Effector memory CD4-positive, alpha-beta T cell (primary cell): ENCODE measurements at places on chromosomes 6 and 20.

DNA sequence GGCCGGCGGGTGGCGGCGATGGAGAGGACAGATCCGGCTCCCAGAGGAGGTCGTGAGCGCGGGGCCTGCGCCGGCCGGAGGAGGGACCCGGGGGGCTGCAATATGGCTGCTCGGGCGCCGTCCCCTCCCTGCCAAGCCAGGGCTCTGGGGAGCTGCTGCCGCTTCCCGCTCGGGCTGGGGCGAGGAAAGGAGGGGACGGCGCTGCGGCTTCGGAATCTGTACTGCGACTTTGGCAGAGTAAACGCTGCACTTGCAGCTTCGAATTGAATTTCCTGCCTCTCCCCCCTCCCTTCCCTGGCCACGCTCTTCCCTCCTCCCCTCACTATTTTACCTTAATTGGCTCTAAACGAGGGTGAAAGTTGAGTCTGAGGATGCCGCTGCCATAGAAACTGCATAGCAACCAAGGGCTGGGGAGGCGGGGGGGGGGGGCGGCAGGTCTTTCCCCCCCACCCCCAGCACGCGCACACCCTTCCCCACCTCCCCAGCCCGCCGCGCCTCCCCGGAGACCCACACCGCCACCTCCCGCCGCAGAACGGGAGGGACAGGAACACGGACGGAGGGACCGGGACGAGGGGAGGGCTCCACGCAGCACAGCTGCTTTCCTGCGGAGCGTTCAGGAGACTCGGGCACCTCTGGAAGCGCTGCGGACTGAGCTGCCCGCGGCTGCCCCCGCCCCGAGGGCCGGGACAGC, 93.9 kb downstream of the RNASET2 start:
- no peak for DNase-seq

DNA sequence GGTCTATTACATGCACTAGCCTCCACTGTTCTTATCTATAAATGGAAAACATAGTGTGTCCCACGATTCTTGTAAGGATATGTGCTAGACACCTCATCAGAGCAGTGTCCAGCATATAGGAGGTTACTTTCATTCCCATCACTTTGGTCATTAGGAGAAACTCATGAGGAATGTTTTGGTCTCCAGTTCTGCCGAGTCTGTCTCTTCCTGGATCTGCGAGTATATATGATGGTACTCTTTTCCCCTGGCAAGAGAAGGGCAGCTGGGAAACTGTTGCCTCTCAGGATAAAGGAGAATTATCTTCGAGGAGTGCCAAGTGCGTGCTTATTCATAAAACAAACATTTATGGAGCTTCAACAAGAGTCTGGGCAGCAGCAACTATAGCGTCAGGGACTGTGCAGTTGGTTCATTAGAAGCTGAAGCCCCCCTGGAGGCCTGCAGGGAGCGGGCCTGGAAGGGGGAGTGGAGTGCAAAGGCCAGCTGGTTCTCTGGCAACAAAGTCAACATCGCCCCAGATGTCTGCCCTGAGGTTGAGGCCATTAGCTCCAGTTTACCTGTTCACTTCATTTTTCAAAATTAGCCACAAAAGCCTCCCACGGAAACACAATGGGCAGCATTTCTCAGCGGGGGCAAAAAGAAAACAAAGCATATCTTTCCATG, 811.9 kb downstream of the MAFB start:
- DNase-seq, result no peak

- no peak for DNase-seq
These were observed 2.9 kb upstream of the PRSS35 start for GRCh38 chr6:83509441-83509840.

- DNase-seq, result no peak
These were observed 49.8 kb upstream of the FANCE start for GRCh38 chr6:35402136-35402855.

DNA sequence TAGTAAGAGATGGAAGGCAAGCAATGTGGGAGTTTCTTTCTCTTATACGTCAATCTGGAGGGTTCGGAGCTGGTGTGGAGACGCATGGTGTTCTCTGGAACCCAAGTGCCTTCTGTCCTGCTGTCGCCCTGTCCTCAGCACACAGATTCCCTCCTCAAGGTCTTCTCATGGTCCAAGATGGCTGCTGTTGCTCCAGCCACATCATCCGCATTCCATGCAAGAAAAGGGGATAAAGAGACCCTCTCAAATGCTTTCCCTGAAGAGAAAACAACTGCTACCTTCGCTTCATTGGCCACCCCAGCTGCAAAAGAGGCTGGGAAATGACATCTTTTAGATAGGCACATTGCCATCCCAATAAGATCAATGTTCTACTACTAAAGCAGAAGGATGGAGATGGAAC, 151.2 kb downstream of the ANKRD60 start:
- DNase-seq, result no peak

DNA sequence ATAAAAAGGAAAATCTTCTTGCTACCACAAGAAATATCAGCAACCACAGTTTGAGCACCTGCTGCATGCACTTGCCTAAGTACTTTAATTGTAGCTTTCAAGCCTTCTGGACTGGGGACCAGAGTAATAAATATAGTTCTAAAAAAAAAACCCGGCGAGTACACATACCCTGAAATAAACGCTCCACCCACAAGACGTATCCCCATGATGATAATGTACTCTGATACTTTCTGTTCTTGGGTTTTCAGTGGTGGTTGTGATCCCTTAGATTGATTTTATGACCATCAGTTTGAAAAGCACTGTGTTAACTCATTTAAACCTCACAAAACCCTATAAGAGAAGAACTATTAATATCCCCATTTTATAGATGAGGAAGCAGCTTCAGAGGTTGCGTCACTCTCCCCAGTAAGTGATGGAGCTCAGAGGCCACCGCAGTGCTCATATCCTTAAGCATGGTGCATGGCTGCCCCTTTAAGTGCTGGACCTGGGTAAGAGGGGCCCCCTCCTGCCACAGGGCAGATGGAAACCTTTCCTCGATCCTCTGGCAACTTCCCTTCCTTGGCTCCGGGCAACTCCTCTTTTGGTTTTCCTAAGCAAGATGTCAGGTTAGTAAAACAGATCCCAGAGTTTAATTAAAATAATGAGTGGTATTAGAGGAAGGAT, 67.3 kb downstream of the KCNB1 start:
- DNase-seq, result no peak

DNA sequence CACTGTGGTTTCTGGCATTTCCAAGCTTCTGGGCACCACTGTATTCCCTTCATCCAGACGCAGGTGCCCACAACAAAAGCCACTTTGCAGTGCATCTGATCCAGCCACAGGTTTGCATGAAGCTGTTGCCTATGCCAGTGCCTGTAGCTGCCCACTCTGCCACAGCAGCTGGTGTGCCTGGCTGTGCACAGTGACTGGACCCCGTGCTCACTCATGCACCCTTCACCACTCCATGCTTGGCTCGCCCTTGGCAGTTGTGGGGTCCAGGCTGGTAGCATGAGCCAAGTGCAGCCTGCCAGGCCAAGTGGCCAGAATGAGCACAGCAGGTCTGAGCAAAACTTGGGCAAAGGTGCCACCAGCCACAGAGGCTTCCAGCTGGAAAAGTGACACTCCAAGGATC, 42.7 kb downstream of the SEL1L2 start:
- no peak for DNase-seq

DNA sequence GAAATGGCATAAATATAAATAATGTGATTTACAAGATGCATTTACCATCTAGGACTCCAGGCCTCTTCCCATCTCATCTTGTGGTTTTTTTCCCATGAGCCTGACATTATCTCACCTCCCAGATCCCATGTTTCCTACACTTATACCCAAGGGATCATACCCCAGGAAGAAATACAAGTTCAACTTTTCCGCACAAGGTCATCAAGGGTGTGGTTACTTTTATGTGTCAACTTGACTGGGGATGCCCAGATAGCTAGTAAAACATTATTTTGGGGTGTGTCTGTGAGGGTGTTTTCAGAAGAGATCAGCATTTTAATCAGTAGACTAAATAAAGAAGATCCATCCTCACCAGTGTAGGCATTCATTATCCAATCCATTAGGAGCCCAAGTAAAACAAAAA, 176.3 kb upstream of the TNFAIP3 start:
- DNase-seq, result no peak

- no peak for DNase-seq
These were observed 48.6 kb downstream of the HLA-A start for GRCh38 chr6:29990931-29991330.

DNA sequence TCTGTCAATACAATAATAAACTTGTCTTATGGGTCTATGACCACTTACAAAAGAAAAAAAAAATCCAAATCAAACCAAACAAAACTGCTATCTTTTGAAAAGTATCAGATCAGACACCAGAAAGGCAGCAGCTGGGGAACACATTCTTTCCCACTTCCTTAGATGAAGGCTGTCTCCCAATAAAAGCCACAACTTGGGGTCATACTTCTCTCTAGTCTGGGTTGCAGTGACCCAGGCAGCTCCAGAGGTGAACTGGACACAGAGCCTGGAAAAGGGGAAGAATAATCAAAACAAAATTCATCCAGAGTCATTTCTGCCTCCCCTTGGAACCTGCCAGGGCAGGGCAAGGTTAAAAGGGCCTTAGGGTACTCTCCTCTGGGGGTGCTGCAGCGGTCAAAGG, 19.1 kb downstream of the ATXN1 start:
- DNase-seq, result no peak

GRCh38 chr20:63691711-63692435, 4.6 kb upstream of the TNFRSF6B start:
- DNase-seq, result no peak

DNA sequence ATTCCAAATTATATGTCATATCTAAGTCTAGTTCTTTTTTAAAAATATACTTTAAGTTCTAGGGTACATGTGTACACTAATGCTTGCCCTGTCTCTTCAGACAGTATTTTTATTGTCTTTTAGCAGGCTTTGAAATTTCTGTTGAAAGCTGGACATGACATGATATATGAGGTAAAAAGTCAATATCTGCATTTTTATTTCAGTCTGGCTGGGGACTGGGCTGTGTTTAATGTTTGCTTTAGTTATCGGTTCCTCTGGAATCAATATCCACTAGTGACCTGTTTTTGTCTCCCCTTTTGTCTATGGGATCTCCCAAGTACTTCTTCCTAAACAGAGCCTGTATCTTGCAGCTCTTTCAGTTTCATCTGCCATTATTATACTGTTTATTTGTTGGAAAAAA, 786.2 kb upstream of the GJE1 start:
- no peak for DNase-seq

GRCh38 chr6:56243518-56244070, 3.8 kb downstream of the COL21A1 start:
- no peak for DNase-seq

DNA sequence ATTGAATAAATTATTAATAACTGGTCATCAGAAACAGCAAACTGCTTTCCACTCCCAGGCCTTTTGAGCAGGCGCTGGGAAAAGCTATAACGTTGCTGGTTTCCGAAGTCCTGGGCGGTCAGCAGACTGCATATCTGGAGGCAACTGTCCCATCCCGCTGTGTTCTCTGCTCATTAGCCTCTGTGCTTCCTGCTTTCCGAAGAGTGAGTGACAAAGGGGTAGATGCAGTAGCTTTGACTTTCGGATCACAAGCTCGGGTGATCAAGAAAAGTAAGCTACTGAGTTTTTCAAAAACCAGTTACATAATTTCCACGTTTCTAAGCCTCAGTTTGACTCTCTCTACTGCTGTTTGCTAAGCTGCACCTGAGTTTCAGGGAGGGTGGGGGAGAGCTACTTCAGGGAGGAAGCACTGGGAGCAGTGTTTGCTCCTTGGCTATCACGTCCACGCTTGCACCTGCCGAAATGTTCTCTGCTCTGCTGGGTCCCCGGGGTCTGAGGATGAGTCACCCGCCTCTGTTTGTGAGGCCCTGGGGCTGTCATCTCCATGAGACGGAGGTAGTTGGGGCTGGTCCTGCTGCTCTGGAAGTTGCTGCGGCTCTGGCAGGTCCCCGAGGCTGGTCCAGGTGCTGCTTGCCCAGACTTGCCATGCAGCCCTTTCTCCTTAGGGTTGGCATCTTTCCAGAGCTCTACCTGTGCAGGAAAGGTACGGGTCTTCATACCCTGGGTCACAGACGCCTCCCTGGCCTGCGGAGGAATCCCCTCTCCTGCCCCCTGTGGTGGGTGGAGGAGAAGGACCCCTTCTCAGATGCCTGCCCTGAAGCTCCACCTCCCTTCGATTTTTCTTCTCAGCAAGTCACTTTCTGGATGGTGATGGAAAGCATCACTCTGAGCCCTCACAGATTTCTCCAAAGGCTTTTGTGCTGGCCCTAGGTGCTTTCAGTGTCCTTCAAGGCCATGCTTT, 220.0 kb downstream of the QKI start:
- no peak for DNase-seq

- DNase-seq, result no peak
These were observed 80.8 kb upstream of the BEND3 start for GRCh38 chr6:107196152-107196551.

DNA sequence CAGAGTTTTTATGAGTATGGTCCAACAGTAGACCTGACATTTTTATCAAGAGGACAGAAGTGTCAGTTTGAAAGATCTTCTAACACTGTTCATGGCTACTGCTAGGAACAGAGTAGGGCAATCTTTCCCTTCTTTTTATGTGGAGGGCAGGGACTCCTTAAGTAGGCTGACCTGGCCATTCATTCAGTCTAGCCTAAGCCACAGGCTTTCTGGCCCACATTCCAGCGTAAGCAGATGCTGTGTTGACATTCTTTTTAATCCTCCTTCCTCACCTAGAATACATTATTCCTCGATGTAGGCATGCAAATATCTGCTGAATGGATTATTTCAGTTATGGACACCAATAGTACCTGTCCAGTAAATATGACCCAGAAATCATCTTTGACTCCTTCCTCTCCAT, 188.3 kb downstream of the ATXN1 start:
- DNase-seq, result no peak

GRCh38 chr20:46145713-46146112, 27.6 kb downstream of the CD40 start:
- no peak for DNase-seq

DNA sequence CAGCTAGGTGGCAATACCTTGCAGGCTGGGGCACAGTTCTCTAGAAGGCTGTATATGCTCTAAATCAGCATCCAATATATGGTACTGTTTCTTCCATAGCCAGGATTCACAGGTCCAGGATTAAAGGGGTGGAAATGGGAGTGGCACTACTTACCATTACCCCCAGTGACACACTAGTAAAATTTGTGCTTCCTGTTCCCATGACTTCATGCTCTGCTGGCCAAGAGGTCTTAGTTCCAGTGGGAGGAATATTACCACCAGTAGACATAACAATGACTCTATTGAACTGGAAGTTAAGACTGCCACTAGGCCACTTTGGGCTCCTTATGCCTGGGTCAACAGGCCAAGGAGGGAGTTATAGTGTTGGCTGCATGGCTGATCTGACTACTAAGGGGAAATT, 174.3 kb upstream of the TNFAIP3 start:
- no peak for DNase-seq

- DNase-seq, result no peak
These were observed 61.1 kb downstream of the FAM217A start for GRCh38 chr6:4017834-4018170.
